ENCODE measurements at places on chromosomes 5 and 9.

DNA sequence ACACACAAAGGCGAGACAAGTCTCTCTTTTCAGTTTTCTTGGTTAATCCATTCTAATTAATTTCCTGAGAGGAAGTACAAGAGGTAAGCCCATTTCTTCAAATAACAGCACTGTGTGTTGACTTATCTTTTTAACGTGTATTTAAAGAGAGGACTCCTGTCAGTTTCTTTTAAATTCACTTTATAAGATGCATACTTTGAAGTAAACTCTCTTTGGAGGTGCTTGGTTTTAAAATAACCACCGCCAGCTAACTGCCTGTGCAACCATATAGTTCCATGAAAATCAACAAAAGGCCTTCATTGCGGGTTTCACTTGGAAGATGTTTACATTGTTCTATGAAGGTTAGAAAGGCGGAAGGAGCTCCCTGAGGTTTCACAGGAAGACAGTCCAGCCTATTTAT, 13.1 kb upstream of the SERINC5 start:
- no peak for DNase-seq

GRCh38 chr9:109886617-109887016, 106.6 kb downstream of the PALM2AKAP2 start:
- DNase-seq, result no peak

GRCh38 chr9:82201196-82201595, 212.6 kb downstream of the SPATA31D1 start:
- DNase-seq, result no peak

- DNase-seq, result no peak
These were observed 190.2 kb downstream of the TRPM6 start for GRCh38 chr9:74697535-74697934.

DNA sequence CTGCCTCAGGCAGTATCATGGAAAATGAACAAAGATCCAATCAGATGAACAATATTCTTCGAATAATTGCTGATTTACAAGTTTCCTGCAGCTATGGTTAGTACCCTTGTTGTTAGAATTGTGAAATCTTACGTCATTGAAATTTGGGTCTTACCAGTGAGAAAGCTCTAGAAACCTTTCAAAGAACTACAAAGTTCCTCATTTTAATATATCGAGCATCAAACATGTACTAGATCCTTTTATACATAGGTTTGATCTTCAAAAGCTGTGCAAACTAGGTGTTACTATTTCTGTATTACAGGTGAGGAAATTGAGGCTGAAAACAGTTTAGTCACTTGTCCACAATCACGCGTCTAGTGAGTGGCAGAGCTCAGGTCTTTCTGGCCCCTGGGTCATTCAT, 43.7 kb upstream of the ANGPTL2 start:
- no peak for DNase-seq

GRCh38 chr5:128869970-128870369, 95.3 kb upstream of the SLC27A6 start:
- DNase-seq, result no peak

DNA sequence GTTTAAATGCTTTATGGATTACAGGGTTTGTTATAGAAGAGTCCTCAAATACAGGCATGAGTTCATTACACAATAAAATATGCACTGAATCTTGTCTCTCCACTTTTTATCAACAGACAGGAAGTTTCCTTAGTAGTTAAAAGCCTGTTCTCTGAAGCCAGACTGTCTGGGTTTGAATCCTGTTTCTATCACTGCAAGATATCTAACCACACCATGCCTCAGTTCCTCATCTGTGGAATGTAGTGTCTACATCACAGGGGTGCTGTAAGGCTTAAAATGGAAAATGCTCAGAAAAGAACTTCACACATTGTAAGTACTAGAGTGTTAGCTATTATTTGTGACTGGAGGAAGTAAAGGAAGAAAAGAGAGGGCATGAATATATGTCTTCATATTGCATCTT, 9.3 kb downstream of the LIX1 start:
- DNase-seq, result no peak

GRCh38 chr9:98765256-98765655, 31.1 kb downstream of the ANKS6 start:
- DNase-seq, result no peak

- DNase-seq, result no peak
These were observed 68.0 kb upstream of the CTSL start for GRCh38 chr9:87657893-87658292.

GRCh38 chr5:166582416-166582815, 1709.0 kb upstream of the WWC1 start:
- no peak for DNase-seq

GRCh38 chr5:154793599-154794524, 38.7 kb downstream of the LARP1 start:
- DNase-seq, result no peak
